Central memory CD8-positive, alpha-beta T cell (primary cell): ENCODE measurements at places on chromosomes 5 and 9.

DNA sequence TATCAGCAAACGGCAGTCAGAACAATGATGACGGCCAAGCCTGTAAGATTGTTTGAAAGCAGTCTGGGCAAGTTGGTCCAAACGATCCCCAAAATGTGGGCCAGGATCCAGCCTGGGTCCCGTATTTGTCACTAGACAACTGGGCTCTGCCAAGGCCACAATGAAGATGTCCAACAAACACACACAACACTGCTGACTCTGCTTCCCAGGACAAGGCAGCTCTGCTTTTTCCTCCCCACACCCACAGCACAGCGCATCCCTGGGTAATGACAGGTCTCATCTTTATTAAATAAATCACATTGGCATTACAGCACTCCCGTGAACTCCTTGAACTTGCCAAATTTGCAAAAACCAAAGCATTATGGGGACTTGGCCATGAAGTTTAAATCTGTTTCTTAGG lies 424.1 kb upstream of the ACTBL2 start:
- no peak for DNase-seq
- H3K4me3 ChIP-seq, result no peak overlapping the region
- no peaks in the 10 kb centered on the region for H3K36me3 ChIP-seq
- H3K27ac ChIP-seq, result no peak overlapping the region

- no peak overlapping the region for H3K27ac ChIP-seq
- H3K27me3 ChIP-seq, result no peaks in the 10 kb centered on the region
- no peak overlapping the region for H3K4me3 ChIP-seq
These were observed 737.9 kb upstream of the ZNF608 start for GRCh38 chr5:125484272-125484741.

DNA sequence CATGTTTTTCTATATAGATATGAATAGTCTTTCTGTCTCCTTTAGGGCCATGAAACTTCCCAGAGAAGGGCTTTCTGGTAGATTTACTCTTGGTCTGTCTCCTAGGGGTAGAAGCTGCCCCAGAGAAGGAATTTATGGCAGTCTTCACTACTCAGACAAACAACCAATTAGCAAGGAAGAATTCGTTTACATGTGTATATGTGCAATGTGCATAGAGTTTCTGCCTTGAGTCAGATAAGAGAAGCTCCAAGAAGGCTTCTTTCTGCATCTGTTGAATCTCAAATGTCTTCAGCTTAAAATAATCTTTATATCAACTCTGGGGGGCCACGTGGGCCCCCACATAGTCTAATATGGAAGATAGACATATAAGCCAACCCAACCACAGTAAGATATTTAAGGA lies 7.6 kb upstream of the CLINT1 start:
- no peak overlapping the region for H3K27ac ChIP-seq
- no peak for DNase-seq
- H3K4me1 ChIP-seq, result no peaks in the 10 kb centered on the region
- H3K27me3 ChIP-seq, result peaks cover 11% of the 10 kb centered on the region
- no peaks in the 10 kb centered on the region for H3K36me3 ChIP-seq

DNA sequence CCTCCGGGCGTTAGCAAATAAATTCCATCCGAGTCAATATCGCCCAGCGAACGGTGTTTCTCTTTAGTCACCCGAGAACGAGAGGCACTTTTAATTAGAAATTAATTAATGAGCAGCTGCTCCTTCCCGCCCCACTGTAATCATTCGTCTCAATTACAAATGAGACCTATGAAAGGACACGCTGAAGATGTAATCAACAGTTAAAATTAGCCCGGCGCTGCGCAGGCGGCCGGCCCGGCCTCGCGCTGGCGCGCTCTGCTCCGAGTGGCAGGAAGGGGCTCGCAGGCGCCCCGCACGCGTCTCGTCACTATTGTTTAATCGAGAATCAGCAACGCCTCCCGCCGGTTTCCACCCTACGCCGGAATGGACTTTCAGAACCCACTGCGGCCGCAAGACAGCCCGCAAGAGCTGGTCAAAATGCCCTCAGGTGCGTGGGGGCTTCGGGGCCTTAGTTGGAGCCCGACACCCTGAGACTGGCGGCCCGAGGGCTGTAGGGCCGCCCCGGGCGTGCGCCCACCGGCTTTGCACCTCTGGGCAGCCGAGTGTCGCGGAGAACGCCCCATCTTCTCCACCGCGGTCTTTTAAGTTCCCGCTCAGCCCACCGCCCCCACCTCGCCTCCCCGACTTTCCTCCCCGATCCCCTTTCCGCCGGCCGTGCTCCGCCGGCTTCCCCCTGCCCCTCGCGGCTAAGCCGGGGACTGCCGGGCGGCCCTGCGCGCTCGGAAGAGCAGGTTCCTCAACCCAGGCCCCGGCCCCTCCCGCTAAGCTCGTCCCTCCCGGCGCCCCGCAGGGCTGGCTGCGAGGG lies 597 bp upstream of the IRX4 start:
- H3K27ac ChIP-seq, result no peak overlapping the region
- no peak for DNase-seq
- no peak overlapping the region for H3K4me3 ChIP-seq
- H3K4me1 ChIP-seq, result peaks cover 6% of the 10 kb centered on the region
- peaks cover 4% of the 10 kb centered on the region for H3K36me3 ChIP-seq

- H3K4me3 ChIP-seq, result no peak overlapping the region
- no peak for DNase-seq
- H3K27ac ChIP-seq, result no peak overlapping the region
- no peaks in the 10 kb centered on the region for H3K27me3 ChIP-seq
- peaks cover 19% of the 10 kb centered on the region for H3K4me1 ChIP-seq
These were observed 113.0 kb upstream of the GPR151 start for GRCh38 chr5:146628950-146629349.

GRCh38 chr5:73116506-73116905 lies 3.9 kb upstream of the TMEM171 start:
- no peak for DNase-seq
- no peak overlapping the region for H3K27ac ChIP-seq
- H3K36me3 ChIP-seq, result no peaks in the 10 kb centered on the region
- peaks cover 38% of the 10 kb centered on the region for H3K27me3 ChIP-seq
- H3K4me1 ChIP-seq, result peaks cover 8% of the 10 kb centered on the region
- no peak overlapping the region for H3K4me3 ChIP-seq

GRCh38 chr5:141050622-141051520 lies at the start of gene PCDHB1:
TSS of gene PCDHB1 (plus strand) at chr5:141051374. CDS start at chr5:141051471, 97 bp downstream.
- H3K27ac ChIP-seq, result no peak within 1 kb of the TSS
- H3K4me3 ChIP-seq, result peak within 1 kb of the TSS; percentile 59
- H3K27me3 ChIP-seq, result peaks cover 69% of the 10 kb centered on the region
- H3K4me1 ChIP-seq, result peaks cover 6% of the 10 kb centered on the region
- no peak for DNase-seq
- H3K36me3 ChIP-seq, result peaks cover 2% of the 10 kb centered on the region

- H3K4me3 ChIP-seq, result no peak overlapping the region
- H3K27me3 ChIP-seq, result no peaks in the 10 kb centered on the region
- no peaks in the 10 kb centered on the region for H3K4me1 ChIP-seq
- no peak overlapping the region for H3K27ac ChIP-seq
- DNase-seq, result no peak
These were observed 116.9 kb downstream of the RAB3C start for GRCh38 chr5:58699762-58700118.

DNA sequence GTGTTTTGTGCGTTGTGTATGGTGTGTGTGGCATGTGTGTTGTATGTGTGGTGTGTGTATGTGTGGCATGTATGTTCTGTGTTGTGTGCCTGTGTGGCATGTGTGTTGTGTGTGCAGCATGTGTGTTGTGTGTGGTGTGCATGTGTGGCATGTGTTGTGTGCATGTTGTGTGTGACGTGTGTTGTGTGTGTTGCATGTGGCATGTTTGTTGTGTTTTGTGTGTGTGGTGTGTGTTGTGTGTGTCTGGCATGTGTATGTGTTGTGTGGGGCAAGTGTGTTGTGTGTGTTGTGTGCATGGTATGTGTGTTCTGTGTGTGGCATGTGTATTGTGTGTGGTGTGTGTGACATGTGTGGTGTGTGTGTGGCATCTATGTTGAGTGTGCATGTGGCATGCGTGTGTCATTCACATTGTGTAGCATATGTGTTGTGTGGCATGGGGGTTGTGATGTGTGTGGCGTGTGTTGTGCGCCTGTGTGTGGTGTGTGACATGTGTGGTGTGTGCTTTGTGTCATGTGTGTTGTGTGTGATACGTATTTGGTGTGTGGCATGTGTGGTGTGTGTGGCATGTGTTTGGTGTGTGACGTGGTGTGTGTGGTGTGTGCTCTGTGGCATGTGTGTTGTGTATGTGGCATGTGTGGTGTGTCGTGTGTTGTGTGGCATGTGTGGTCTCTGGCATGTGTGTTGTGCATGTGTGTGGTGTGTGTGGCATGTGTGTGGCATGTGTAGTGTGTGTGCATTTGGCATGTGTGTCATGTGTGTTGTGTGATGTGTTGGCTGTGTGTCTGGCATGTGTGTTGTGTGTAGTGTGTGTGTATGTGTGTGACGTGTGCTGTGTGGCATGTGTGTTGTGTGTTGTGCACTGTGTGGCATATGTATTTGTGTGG lies 46.6 kb upstream of the IRX4 start:
- no peak overlapping the region for H3K27ac ChIP-seq
- no peak overlapping the region for H3K4me3 ChIP-seq
- no peaks in the 10 kb centered on the region for H3K4me1 ChIP-seq
- DNase-seq, result no peak

DNA sequence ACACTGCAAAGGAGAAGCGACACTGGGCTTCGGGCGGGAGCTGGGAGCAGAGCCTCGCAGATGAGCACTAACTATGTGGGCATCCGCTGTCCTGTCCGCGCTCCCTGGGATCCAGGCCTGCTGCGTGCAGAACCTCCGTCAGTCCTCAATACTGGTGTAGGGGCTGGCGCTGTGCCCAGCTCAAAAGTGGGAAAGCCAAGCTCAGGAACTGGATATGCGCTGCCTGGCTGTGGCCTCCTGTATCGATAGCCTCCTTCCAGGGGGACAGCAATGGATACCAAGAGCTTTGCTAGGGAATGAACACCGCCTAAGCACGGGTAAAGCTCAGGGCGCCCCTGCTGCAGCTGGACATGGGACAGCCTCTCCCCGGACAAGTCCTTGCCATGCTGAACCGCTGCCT lies 270.4 kb downstream of the NSG2 start:
- no peak overlapping the region for H3K27ac ChIP-seq
- H3K36me3 ChIP-seq, result no peaks in the 10 kb centered on the region
- H3K4me3 ChIP-seq, result no peak overlapping the region
- H3K27me3 ChIP-seq, result peaks cover 36% of the 10 kb centered on the region
- H3K4me1 ChIP-seq, result no peaks in the 10 kb centered on the region

DNA sequence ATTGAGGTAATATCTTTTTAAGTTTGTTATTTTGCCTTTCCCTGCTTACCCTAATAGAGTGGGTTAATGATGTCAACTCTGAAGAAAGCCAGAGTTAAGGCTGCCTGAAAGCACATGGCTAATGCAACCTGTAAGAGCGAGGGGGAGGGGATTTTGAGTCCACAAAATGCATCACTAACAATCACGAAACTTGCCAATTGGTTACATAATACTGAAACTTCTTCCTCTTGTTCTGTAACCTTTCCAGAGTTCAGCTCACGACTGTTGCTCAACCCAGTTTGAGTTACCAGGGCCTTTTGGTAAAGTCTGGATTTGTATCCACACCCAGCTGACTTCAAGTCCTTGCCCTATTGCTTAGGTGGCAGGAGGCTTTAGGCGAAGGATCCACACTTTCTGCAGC lies 308.8 kb downstream of the EFNA5 start:
- DNase-seq, result no peak
- H3K4me3 ChIP-seq, result no peak overlapping the region
- no peaks in the 10 kb centered on the region for H3K27me3 ChIP-seq
- peaks cover 22% of the 10 kb centered on the region for H3K4me1 ChIP-seq
- H3K36me3 ChIP-seq, result no peaks in the 10 kb centered on the region

- H3K27me3 ChIP-seq, result peaks cover 24% of the 10 kb centered on the region
- H3K4me1 ChIP-seq, result no peaks in the 10 kb centered on the region
- H3K27ac ChIP-seq, result no peak overlapping the region
- no peaks in the 10 kb centered on the region for H3K36me3 ChIP-seq
These were observed 12.2 kb upstream of the HSPB3 start for GRCh38 chr5:54443270-54443669.

- no peak overlapping the region for H3K4me3 ChIP-seq
- H3K27ac ChIP-seq, result no peak overlapping the region
- H3K27me3 ChIP-seq, result peaks cover 10% of the 10 kb centered on the region
These were observed 103.6 kb upstream of the IER5L start for GRCh38 chr9:129281506-129282145.
